ENCODE measurements at places on chromosomes 7 and 10.

GRCh38 chr10:126935263-126935946 lies 30.2 kb downstream of the DOCK1 start:
- peak; percentile 29 for DNase-seq

- DNase-seq, result no peak
Observed at GRCh38 chr10:13686331-13686752, 99.6 kb downstream of the PRPF18 start.

GRCh38 chr7:100694098-100694745 lies at the start of gene GIGYF1:
Gene GIGYF1 (minus strand): TSS chr7:100694250. CDS start chr7:100688238, 6,012 bp downstream.
- DNase-seq, result peak; percentile 48

- DNase-seq, result no peak
Observed at GRCh38 chr7:99098824-99099498, 44.9 kb downstream of the SMURF1 start.
